ENCODE measurements at places on chromosomes 11 and 22.
A peak's percentile ranks its signal among the peaks of the same experiment; 100 is the strongest.

GRCh38 chr11:66958232-66958955, at the start of gene PC:
Gene PC, minus strand, starts transcription at chr11:66958383. Its CDS starts 86,224 bp downstream, at chr11:66872159.
- DNase-seq = peak; percentile 99

- no peak for DNase-seq
Observed at GRCh38 chr11:17608821-17609220, 61.8 kb downstream of the OTOG start.

GRCh38 chr11:100205926-100206325, 481.2 kb upstream of the ARHGAP42 start:
- DNase-seq = no peak

GRCh38 chr11:1876361-1877063, 15.2 kb downstream of the PRR33 start:
- DNase-seq = no peak

DNA sequence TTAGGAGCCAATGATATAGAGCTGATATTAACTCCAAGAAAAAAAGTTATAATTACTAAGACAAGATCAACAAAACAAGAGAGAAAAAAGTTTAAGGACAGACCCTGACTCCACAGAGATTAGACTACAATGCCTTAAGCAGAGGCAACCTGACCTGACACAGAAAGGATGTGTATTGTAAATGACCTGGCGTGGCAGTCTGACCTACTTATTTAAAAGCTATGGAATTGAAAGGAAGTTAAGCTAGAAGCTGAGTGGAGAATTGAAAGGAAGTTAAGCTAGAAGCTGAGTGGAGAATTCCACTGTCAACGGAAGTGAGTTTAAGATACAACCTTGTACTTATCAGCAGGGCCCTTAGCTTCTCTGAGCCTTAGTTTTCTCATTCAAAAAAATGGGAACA, 885.4 kb downstream of the OPCML start:
- DNase-seq = no peak

GRCh38 chr22:43331069-43331451, 12.1 kb downstream of the SCUBE1 start:
- no peak for DNase-seq

- DNase-seq = no peak
Observed at GRCh38 chr11:109733245-109733644, 311.3 kb downstream of the C11orf87 start.

- DNase-seq = no peak
Observed at GRCh38 chr11:68014157-68014946, 4.2 kb downstream of the ALDH3B1 start.

DNA sequence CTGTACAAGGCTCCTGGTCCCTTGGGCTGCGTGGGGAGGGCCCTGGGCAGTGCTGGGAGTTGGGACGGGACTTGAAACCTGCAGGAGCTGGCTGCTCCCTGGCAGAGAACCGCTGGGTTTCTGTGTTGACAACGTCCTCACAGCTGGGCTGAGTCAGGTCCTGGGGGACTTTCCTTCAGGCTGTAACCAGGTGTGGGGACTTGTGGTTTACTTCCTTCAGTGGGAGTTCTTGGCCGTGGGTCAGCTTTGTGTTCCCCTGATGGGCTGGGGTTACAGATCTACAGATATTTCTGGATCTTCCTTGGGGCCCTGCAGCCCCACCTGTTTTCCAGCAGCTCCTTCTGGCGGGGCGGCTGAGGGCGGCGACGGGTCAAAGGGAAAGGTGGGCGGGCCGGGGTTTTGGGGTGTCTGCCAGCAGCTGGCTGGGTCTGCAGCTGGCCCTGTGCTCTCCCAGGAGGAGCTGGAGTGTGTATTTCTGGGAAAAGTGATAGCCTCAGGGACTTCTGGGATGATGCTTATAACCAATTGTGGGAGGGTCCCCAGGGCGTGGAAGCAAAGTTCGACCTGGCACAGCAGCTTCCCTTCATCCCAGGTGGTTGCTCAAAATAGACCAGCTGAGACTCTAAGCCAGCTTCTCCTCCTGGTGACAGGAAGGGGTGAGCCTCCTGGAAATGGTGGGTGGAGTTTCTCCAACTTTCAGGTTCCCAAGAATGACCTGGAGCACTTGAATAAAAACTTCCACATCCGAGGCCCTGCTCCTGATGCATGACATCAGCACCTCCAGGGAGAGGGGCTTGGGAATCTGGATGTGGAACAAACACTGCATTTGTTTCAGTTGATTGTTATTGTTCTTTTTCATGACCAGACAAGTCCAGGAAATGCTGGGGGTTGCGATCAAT, 19.1 kb downstream of the ST14 start:
- no peak for DNase-seq

GRCh38 chr11:95911369-95911759, 12.5 kb downstream of the MTMR2 start:
- DNase-seq = no peak

- no peak for DNase-seq
Observed at GRCh38 chr11:36360826-36361415, 64.8 kb downstream of the PRR5L start.

DNA sequence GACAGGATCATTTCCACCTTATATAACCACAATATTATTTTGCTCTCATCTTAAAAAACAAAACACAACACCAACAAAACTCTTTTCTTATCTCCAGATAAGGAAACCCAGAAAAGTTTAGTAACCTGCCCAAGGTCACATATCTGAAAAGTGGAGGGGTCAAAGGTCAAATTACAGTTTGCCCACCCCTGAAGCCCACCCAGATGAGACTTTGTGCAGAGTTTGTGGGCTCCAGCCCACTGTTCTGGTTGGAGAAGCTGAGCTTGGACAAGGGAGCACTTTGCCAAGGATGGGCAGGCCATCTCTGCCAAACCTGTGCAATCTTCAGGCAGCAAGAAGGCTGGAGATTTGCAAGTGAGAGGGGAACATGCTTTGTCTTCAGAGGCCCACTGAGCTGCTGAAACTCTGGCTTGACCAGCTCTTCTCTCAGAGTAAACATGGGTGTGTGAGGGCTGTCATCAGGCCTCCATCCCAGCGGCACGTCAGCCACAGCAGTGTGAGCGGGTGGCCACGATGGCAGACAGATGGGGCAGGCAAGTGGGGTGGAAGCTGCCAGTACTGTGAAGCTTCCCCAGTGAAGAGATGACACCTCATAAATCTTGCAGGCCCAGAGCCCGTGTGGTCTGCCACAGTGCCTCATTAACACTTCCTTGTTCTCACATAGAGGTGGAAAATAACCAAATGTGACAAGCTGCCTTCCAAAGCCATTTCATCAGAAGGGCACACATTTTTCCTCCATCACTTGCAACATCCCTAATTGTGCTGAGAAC, 111.8 kb downstream of the CCDC81 start:
- peak; percentile 56 for DNase-seq

DNA sequence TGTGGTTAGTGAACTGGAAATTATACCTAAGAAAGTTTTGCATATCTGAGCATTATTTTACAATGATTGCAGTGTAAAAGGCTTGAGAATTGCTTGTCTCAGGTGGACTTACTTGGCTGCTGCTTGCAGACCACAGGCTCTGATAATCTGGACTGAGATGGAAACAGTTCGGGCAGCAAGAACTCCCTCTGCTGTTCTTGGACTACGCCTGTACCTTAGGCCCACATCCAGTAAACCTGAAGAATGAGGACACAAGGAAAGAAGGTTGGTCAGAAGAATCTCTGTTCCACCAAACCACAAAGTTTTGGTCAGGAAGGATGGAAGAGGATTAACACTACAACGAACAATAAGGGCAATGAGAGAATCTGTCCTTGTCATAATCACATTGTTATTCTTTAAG, 80.1 kb downstream of the C2CD3 start:
- DNase-seq = no peak

DNA sequence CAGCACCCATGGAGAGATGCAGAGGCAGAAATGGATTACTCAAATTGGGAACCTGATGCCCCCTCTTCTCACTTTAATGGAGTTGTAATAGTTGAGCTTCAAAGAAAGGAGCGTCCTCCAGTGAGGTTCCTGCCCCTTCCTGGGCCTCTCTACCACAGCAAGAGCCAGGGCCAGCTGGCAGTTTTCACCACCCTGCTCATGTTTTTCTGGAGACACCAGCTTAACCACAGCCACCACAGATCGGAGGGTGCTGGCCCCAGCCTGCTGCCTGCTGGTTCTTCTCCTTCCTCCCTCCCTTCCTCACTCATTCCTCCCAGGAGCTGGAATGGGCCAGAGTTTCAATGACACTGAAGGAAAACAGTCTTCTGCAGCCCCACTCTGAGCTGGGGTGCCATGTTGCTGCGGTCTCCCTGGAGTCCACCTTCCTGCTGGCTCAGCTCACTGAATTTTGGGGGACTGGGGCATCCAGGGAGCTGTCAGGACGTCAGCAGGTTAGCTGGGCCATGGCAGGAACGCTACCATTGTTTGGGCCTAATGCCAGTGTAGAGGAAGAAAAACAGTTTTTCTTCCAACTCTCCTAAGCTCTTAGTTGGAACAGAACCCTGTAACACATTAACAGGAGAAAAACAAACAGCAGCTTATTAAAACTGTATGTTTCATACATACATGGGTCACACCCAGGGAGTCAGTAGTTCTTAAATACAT, 57.7 kb downstream of the TRAF6 start:
- DNase-seq = peak; percentile 39

DNA sequence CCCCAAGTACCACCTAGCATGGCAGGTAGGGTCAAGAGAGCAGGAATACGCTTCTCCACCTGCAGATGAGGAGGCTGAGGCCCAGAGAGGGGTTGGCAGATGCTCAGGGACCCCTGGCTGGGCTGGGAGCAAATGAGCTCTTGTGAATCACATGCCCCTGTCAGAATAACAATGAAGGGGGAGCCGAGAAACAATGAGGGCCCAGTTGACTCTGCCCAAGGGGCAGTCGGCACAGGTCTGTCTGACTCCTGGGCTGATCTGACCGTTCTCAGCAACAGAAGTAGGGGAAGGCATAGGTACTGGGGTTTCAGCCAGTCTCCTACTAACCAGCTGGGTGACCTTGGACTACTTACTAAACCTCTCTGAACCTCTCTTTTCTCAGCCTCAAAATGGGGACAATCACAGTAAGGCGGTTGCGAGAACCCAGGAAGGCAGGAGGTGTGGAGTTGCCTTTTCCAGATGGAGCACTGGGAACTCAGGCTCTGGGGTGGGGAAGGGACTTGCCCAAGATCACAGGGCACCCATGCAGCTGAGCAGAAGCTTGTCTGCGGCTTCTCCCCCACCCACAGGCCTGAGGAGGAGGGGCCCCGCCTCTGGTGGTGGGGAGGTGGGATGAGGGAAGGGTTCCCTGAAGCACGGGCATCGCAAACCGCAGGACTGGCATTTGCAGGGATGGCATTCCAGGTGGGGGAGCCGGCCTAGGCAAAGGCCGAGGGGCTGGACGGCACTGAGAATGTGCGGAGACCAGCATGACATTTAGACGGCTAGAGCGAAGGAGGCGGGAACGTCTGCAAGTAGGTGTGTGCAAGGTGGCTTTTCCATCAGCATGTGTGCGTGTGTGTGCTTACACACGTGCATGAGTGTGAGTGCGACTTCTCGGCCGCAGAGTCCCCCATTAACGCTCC, 163.0 kb downstream of the MN1 start:
- DNase-seq = no peak

- peak; percentile 32 for DNase-seq
Observed at GRCh38 chr11:46489656-46490560, 98.3 kb upstream of the CHRM4 start.

GRCh38 chr22:28015046-28015425, 96.0 kb upstream of the PITPNB start:
- no peak for DNase-seq

- no peak for DNase-seq
Observed at GRCh38 chr11:40118780-40119179, 1340.7 kb downstream of the LRRC4C start.

DNA sequence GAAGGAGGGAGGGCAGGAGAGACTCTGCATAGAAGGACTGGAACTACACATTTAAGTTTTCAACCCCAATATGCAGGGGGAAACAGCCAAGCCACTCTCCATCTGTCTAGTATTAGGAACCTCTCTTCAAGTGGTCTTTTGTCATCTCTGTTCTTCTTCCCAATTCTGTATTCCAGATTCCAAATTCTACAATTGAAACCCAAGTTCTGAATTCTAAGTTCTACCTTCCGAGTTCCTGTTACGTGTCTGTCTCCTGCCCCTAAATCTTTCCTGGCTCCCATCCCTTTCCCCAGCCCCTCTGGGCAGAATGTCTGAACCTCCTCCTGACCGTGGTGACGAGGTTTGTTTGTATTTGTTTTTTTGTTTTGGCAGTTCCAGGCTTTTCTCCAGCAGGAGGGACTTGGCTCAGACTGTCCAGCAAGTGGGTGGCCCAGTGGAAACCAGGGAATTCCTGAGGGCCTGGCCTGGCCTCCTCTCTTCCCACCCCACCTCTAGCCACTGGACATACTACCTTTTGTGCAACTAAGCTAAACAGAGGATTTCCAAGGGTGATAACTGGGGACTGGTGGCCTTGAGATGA, 1.6 kb upstream of the THOC5 start:
- no peak for DNase-seq

DNA sequence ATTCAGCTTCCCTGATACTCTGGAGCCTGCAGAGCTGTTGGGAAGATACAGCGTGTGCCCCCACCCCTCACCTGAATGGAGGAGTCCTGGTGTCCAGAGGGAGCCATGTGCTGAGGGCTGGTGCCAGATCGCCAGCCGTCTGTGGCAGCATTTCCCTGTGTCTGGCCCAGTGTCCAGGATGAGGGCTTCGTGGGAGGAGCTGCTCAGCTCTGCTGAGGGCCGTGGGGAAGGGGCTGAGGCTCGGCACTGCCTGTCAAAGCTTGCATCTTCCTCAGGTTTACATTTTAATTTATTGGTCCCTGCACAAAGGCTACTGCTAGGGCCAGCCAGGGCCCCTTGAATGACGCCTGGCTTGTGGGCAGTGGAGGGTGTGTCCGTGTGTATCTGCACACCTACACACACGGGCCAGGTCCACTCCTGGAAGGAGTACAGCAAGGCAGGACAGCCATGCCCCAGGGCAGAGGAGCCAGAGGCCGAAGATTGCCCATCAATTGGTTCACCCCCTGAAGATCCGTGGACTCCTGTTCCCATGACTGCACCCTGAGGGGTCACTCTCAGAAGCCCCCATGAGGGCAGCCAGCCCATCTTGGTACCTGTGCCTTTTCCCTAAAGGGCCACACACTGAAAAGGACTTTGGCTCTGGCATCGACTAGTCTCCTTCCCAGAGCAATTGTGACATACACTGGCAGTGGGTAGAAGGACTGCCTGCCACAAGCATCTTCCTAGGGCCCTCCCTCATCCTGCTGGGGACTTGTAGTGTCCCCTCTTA, 107.7 kb upstream of the PARVA start:
- DNase-seq = no peak

DNA sequence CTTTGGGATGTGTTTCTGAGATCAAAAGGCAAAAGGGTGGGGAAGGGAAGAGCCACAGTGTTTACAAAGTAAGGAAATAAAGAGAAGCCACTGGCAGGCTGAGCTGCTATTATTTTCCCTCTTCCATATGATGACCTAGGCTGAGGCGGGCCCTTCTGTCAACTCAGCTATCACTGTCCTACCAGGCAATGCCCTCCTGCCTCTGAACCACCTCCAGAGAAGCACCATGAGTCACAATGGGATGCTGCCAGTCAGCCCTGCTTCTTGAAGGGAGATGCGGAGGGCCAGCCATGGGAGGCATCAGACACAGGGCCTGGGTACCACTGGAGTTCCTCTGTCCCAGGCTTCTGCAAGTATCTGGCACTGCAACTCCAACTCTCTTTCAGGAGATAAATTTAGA, 107.9 kb upstream of the BID start:
- no peak for DNase-seq

DNA sequence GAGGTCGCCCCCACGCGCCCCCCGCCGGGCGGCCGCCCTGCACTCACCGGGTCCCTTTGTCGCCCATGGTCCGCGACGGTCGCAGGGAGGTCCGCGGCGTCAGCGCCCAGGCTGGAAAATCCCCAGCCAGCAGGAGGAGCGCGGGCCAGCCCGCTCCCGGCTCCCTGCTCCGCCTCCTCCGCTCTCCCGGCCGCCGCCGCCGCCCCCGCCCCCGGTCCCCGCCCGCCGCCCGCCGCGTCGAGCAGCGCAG, at the start of gene ARRB1:
Gene ARRB1, minus strand, starts transcription at position 121 of the 250 bp plus-strand sequence. Its CDS starts 54 bp downstream, at position 67.
- no peak for DNase-seq
